ENCODE measurements at places on chromosomes 12 and 14.

DNA sequence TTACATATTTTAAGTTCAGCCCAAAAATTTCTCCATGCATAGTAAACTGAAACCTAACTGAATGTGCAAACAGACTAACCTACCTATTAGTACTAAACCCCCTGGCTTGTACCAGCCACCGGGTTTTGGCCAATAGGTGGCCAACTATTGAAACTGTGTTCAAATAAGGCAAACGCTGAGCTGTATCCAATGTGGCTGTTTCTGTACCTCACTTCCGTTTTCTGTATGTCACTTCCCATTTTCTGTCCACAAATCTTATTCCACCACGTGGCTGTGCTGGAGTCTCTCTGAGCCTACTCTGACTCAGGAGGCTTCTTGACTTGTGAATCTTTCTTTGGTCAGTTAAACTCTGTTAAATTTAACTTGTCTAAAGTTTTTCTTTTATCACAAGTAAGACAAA, 6.0 kb upstream of the FBXO34 start:
- no peak for DNase-seq

GRCh38 chr12:3076730-3077571, at the start of gene TSPAN9:
Gene TSPAN9, plus strand, starts transcription at chr12:3077379. Its CDS starts 123,815 bp downstream, at chr12:3201194.
- DNase-seq, result peak; percentile 74

DNA sequence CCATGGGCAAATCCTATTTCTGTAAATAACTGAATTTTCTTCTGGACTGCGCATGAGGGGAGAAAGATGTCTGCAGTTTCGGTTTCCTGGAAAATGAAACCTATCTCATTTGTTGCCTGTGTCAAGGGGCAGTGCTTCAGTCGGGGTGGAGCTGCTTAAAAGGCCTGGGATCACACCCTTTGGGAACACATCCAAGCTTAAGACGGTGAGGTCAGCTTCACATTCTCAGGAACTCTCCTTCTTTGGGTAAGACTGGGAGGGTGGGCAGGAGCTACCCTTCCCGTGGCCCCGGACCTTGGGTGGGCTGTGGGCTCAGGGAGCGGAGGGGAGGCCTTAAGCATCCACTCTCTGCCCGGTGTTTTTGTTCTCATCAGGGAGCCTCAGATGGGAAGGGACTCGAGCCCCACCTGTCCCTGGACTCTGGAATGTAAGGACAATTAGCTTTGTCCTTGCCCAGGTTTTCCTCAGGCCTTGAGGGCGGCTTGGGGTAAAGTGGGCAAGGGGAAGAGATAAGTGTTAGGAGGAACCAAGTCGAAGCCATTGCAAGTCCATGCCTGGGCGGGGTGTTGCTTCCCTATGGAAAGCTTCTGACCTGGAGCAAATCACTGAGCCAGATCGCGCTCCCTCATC, at the start of gene IFI27:
TSS of gene IFI27 (plus strand) at position 185 of the 630 bp plus-strand sequence.
- DNase-seq, result peak; percentile 76

- no peak for DNase-seq
Observed at GRCh38 chr14:104392001-104392395, 187.6 kb upstream of the C14orf180 start.

GRCh38 chr12:2112401-2112800, 59.6 kb downstream of the CACNA1C start:
- DNase-seq, result no peak

GRCh38 chr14:95068080-95068479, 89.2 kb downstream of the DICER1 start:
- no peak for DNase-seq

DNA sequence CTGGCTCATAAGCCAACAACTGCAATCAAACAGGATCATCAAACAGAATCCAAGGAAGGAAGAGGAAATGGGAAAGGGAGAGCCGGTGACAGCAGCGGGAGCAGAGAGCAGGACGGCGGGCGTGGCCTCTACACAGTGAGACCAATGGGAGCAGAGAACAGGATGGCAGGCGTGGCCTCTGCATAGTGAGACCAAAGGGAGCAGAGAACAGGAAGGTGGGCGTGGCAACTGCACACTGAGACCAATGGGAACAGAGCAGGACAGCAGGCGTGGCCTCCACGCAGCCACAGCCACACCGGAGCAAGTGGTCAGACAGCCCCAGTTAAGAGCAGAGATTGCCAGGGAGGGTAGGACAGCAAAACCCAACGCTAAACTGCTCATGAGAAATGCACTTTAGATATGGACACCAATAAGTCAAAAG, 16.4 kb downstream of the LRCOL1 start:
- DNase-seq, result peak; percentile 97

DNA sequence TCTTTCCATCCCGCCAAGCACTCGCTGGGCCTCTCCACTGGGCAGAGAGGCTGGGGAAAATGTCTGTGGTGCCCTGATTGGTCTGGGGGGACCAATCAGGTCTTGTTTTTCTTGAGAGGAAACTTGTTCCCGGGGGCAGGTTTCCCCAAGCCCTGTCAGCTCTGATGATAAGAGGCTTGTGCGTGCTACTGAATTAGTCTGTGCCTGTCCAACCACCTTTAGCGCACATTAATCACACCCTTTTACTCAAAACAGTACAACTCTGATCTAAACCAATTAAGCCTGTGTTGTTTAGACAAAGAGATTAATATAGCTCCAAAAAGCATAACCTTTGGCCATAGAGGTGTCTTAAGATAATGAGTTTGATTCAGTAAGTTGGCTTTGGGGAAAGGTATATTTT, 580.4 kb downstream of the VRK1 start:
- DNase-seq, result no peak

GRCh38 chr14:101590062-101590461, 28.8 kb downstream of the DIO3 start:
- DNase-seq, result no peak

DNA sequence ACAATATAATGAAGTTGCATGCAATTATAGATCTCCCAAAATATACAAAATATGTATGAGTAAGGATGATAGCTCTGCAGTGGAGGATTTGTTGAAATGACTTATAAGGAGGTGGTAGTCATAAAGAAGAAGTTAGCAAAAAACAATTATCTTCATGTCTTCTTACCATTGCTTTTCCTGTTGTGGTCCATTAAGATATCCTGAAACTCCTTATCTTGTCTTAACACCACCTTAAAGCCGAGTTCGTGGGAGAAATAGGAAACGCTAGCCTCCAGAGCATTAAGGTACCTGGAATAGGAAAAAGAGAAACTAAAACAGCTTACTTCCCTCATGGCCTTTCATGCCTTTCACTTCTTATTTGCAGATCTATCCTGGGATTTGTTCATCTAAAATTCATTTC, 15.2 kb downstream of the GUCY2C start:
- DNase-seq, result no peak

DNA sequence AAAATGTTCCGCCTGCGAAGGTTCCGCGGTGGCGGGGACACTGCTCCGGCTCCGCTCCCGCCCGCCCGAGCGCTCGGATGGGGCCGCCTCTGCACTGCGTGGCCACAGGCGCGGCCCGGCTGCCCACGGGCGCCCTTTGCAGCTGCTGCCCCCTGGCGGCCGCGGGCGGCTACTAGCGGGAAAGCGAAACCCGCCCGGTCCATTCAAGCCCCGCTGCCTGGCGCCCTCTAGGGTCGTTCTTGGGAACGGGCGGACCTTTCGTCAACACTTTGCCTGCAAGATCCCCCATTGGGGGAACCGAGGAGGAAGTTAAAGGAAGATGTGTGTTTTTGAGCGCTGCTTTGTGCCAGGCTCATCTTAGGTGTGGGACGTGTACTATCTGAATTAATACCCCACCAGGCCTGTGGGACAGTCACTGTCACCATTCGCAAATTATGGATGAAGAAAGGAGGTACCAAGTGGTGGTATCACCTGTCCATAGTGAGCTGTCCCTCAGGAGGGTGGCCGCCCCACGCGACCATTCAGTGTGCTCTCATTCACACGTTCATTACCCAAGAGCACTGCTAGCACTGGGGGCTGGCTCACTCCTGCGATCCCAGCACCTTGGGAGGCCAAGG, 19.4 kb downstream of the GPR132 start:
- DNase-seq, result peak; percentile 54

DNA sequence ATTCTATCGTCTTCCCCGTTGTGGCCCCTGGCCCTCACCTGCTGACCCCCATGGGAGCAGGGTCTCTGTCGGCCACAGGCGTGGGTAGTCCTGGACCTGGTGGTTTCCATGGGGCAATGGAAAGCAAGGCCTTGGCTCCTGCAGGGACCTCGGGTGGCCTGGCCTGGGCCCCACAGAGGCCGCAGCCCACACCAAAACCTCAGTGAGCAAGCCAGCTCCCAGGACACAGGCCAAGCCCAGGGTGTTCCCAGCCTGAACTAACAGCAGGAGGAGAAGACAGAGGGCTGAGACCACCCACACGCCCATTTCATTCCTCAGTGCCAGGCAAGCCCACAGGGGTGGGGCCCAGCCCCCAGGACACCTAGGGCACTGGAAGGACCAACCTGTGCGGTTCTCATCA, 16.9 kb downstream of the ABCB9 start:
- DNase-seq, result no peak

- peak; percentile 89 for DNase-seq
Observed at GRCh38 chr12:59040656-59041055, 120.4 kb upstream of the LRIG3 start.

GRCh38 chr14:92844204-92844603, 50.1 kb downstream of the GOLGA5 start:
- no peak for DNase-seq

- DNase-seq, result peak; percentile 87
Observed at GRCh38 chr12:121949648-121950397, 31.4 kb downstream of the CFAP251 start.

- DNase-seq, result no peak
Observed at GRCh38 chr14:81234278-81234677, 13.5 kb upstream of the GTF2A1 start.

- DNase-seq, result no peak
Observed at GRCh38 chr12:5511644-5512600, 80.0 kb downstream of the NTF3 start.

DNA sequence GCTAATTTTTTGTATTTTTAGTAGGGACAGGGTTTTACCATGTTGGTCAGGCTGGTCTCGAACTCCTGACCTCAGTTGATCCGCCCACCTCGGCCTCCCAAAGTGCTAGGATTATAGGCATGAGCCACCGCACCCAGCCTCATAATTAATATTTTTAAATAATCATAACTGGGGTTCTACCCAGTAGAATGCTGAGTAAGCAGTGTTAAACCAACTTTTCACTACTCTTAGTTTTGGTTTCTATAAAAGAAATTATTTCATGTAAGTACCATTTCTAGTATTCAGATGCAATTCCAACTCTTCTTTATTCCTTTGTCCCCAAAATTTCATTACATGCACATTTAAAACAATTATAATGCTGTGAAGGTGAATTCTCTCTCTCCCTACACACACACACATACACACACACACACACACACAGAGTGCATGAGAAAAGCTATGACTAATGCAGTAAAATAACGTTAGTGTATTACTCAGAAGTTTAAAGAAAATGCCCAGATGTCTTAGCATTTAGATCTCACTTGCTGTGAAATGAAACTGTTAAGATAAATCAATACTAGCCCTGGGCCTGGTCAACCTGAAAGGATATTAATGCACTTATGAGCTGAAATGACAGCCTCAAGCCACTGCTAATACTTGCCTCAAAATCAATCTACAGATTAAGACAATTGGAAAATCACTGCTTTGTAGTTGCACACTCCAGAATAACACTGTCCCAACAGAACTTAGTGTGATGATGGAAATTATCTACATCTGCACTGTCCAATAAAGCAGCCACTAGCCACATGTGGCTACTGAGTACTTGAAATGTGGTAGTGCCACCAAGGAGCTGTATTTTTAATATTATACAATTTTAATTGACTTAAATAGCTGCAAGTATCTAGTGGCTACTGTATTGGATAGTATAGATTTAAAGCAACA, 36.0 kb downstream of the PTPN21 start:
- peak; percentile 48 for DNase-seq

DNA sequence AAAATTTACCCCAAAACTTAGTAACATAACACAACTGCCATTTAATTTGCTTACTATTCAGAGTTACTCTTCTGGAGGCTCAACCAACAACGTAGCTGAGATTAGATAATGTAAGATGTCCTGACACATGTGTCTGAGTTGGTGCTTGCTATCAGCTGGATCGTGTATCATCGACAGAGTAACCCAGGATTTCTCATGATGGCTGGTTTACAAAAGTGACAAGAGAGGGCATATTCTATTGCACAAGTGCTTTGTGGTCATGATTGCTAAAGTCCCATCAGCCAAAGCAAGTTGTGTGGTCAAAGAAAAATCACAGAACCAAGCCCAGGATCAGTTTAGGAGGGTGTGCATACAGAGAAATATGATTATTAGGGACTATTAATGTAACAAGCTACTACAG, 73.4 kb downstream of the CAPZA3 start:
- no peak for DNase-seq

DNA sequence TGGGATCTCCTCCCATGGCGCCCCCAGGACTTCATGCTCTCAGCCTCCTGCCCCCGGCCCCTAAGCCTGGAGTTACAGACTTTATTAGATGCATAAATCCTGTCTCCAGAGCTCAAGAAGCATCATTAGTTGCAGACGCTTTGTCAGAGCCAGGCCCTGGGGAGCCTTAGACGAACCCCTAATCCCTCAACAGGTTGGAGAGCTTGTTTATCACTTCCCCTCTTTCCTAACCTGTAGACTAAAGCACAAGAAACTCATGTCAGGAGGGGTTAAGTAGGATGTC, 260 bp upstream of the NPFF start:
- no peak for DNase-seq

GRCh38 chr12:122004633-122005071, 17.0 kb upstream of the BCL7A start:
- no peak for DNase-seq

DNA sequence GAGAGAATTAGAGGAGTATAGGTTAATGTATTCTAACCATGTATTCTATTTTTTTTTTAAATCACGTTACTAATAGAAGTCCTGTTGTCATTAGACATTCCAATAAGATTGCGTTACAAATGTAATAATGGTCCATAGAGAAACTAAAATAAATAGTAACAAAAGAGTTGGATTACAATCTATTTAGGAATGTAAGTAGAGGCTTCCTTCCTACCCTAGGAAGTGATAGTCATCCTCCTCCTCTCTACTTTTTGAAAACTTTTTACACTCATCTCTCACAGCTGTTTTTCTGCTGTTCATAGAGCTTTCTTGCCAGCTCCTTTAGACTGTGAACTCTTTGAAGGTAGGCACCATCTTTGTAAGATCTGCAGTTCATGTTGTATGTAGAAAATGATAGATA, 23.6 kb downstream of the TRHDE start:
- DNase-seq, result no peak

DNA sequence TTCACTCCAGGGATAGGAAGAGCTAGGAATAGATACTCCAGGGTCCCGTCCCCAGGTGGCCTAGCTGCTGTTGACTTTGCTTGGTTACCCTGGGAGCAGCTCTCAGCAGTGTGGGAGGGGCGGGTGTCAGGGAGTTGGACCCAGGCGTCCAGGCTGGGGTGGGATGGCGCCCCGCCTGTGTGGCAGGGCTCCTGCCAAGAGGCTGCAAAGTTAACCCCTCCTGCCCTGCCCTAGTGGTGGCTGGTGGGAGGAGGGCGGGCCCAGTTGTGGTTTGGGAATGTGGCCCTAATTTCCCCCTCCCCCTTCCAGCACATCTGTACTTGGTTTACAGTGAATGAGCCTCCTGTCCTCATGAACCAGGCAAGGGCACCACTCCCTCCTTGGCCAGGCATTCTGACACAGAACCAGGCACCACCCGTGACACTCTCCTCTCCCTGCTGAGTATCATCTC, 1.7 kb upstream of the RARG start:
- no peak for DNase-seq
